NCI-H226 (cell line): ENCODE measurements at places on chromosomes 4 and X.

- peak; percentile 44 for DNase-seq
Observed at GRCh38 chr4:140296335-140297220, 76.9 kb upstream of the SCOC start.

- no peak for DNase-seq
Observed at GRCh38 chr4:5256421-5256820, 205.1 kb downstream of the STK32B start.

DNA sequence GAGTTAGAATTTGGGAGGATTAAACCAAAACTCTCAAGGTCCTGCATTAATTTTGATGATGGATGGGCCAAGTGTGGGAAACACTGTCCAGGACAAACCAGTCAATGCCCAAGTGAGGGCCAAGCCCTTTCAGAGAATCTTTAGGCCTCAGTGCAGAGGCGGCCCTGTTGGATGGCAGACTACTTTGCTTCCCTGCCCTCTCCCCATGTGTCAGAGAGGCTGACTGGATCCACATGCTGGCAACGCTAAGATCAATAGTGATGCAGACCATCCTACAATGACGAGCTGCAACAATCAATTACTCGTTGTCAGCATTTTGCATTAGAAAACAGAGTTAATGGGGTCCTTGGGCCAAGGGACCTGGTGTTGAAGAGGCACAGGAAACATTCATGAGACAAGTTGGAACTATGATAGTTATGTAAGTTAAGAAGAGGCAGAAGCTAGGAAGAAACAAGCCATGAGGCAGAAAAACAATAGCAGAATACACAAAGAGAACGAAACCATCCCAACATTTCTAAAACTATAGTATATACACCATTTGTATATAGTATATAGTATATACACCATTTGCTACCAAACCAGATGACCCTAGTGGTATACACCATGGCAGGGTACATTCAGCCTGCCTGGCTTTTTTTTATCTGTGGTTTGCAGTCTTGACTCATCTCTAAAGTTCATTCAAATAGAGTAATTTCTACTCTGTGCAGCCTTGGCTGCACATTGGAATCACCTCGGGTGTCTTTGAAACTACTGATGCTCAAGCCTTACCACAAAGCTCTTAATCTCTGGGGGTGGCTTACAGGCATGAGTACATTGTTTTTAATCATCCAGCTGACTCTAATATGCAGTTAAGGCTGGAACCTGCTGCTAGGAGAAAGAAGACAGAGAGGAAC is 147.7 kb upstream of the GYPA start:
- peak; percentile 16 for DNase-seq

DNA sequence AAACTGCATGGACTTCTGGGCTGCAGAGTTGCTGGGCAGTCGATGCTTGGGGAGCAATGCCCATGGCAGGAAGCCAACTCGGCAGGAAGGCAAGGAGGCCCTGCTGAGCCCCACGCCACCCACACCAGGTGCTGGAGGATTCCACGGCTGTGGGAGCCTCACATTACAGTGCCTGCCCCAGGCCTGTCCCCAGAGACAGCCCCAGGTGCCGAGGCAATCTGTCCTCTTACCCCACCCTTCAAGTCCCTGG is 53.9 kb downstream of the HMX1 start:
- no peak for DNase-seq

- peak; percentile 24 for DNase-seq
Observed at GRCh38 chr4:15457406-15458201, 12.1 kb upstream of the CC2D2A start.

DNA sequence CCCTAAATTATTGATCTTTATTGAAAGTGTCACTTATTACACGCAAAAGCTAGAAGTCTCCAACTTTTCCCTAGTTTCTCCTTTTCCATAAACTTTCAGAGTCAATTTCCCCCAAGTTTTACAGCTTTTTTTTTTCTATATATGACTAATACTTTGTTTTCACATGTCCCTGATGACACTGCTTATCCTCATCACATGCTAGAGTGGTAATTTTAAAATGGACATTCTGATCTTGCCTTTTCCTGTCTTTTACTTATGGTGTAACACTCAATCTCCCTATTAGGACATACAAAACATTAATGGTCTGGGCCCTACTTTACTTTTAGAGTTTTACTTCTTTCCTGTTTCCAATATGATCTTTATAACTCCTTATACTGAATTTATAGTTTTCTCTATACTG is 112.6 kb downstream of the ANK2 start:
- DNase-seq: no peak

- DNase-seq: no peak
Observed at GRCh38 chrX:48576108-48576507, 1.8 kb downstream of the RBM3 start.

GRCh38 chrX:45622538-45622937 is 421.9 kb upstream of the DIPK2B start:
- DNase-seq: no peak

GRCh38 chrX:81286075-81286474 is 84.2 kb downstream of the SH3BGRL start:
- DNase-seq: no peak

DNA sequence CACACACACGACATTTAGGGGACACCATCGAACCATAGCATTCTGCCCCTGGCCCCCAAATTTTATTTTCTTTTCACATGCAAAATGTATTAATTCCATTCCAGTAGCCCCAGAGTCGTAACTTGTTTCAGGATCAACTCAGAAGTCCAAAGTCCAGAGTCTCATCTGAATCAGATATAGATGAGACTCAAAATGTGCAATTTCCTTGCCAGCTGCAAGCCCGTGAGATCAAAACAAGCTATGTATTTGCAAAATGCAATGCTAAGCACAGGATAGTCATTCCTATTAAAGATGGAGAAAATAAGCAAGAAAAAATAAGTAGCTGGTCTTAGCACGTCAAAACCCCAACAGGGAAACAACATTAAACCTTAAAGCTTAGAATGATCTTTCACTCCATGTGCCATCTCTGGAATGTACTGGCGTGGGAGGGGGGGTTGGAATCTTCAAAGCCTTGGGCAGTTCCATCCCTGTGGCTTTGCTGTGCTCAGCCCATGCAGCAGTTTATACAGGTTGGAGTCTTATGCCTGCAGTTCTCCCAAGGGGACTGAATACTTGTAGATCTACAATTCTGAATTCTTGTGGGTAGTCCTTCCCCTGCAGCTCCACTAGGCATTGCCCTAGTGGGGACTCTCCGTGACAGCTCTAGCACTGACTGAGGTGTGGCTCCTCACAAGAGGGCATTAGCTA is 47.7 kb upstream of the SYTL5 start:
- DNase-seq: no peak

- no peak for DNase-seq
Observed at GRCh38 chr4:66443008-66443407, 772.7 kb upstream of the EPHA5 start.
